ENCODE measurements at places on chromosomes 2 and 18.

GRCh38 chr18:63831080-63831788, 56.0 kb downstream of the SERPINB7 start:
- no peak for DNase-seq

DNA sequence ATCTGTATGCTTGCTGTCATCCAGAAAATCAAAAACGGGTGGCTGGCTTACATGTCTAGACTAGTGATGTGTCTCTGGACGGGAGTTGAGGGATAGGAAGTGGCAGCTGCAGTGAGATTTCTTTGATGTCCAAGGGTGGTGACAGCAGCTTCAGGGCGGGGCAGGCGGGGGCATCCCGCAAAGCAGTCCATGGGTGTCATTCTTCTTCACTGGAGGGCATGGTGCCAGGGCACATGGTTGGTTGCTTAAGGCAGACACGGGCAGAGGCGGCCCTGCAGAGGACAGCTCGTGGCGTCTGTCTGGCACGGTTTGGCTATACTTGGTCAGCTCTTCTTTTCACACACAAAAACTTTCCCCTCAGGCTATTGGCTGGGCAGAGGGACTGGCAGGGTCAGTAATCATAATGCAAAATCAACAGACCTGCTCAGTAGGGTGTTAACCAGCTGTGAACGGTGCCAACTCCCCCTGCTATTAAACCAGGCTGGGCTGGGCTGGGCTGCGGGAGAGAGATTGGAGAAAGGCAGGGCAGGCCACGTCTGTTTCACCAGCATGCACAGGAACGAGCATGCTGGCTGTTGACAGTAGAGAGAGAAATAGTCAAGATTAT, 63.7 kb downstream of the COL4A3 start:
- DNase-seq = no peak

GRCh38 chr18:45801416-45802004, 24.0 kb upstream of the SIGLEC15 start:
- DNase-seq = no peak

DNA sequence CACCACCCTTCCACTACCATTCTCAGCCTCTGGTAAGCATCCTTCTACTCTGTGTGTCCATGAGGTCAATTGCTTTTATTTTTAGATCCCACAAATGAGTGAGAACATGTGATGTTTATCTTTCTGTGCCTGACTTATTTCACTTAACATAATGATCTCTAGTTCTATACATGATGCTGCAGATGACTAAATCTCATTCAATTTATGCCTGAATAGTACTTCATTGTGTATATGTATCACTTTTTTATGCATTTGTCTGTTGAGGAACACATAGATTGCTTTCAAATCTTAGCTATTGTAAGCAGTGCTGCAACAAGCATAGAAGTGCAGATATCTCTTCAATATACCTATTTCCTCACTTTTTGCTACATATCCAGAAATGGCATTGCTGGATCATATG, 733.3 kb downstream of the SUCLG1 start:
- DNase-seq = no peak

GRCh38 chr18:8786483-8787370, 81.4 kb downstream of the MTCL1 start:
- DNase-seq = no peak
